Karpas-422 (cell line): ENCODE measurements at places on chromosomes 5 and 9.
A peak's percentile ranks its signal among the peaks of the same experiment; 100 is the strongest.

DNA sequence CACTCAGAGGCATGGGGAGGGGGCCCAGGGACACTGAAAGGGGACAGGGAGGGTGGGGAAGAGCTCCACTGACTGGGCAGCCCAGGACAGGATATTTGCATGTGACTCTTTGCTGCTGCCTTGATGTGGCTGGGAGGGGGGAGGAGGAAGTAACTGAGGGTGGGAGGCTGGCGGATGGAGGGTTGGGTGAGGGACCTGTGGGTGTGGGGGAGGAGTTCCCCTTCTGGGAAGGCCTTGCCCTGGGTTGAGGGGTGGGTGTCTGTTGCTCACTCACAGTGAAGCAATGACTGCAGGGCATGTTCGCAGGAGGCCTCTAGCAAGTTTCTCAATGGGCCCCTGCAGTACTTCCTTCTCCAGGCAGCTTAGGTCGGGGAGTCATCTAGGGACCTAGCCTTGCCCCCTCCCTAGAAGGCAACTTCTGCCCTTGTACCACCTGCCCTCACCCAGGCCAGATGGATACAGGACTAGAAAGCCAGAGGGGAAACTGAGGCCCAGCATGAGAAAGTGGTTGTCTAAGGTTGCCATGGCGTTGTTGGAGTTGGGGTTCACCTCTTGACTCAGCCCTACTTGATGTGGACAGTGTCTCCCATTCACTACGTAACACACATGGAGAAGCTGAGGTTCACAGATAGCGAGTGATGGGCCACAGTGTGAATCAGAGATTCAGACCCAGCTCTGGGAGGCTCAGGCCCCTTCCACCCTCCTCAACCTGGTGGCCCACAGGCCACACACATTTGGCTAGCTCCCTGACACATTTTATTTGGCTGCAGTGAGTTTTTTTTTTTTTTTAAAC, 3.0 kb downstream of the GRK6 start:
- peak; percentile 79 for DNase-seq

DNA sequence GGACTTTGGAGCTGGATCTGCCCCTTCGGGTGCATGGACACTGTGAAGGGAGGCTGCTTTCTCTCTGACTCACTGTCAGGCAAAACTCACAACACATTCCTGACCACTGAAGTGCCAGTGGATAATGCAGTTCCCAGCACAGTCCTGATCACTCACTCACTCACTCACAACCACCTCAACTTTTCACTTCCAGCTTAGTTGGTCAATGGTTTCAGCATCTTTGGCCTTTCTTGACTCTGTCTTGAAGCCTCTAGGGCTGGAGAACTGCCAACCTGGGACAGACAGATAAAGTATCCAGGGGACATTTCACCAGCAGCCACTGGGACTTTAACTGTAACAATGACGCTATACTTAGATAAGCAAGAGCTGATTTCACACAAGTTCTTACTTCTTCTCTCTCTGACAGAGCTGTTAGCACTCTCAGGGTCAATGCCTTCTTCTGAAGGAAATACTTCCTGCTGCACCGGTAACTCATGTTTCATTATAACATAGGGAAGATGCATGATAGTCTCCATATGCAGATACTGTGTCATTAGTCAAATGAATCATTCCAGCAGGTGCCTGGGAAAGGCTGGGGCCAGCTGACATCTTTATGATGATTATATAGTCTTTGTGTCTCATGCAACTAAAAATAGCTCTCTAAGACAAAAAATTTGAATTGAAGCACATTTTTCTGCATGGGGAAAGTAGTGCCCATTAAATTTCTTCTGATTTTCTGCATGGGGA, 499.0 kb downstream of the SEMA5A start:
- no peak for DNase-seq

DNA sequence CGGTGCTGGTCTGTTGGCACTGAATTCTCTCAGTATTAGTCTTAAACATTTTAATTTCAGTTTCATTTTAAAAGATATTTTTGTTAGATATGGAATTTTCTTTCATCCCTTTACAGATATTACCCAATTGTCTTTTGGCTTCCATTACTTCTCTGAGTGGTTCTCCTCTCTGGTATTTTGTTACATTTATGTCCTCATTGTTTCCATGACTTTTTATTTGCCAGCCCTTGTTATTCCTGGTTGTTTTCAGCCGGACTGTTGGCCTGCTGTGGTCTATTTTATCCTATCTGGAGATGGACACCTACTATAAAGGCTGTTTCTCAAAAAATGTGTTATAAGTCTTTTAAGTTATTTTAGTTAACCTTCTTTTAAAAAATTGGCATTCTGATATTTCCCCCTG, 117.2 kb downstream of the ARHGEF28 start:
- no peak for DNase-seq

DNA sequence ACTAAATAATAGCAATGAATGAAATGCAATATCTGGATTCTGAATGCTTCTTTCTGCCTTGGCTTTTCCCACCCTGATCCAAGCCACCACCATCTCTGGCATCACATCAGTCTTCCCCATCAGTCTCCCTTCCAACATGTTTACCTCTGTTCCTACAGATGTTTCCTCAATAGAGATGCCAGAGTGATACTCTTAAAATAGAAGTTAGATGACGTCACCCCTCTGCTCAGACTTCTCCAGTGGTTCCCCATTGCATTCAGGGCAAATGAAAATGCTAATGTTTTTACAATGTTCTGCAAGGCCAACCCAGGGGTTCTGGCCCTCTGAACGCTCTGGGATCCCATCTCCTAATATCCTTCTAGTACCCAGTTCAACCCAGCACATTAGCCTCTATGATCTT, 305.8 kb downstream of the TRIM32 start:
- DNase-seq, result no peak

GRCh38 chr9:20512636-20513035, 109.7 kb downstream of the MLLT3 start:
- DNase-seq, result no peak

- DNase-seq, result peak; percentile 38
These were observed at the start of gene WWC1 for GRCh38 chr5:168291342-168291963. WWC1 (plus strand) TSS chr5:168291645; CDS start chr5:168292153, 508 bp downstream.

DNA sequence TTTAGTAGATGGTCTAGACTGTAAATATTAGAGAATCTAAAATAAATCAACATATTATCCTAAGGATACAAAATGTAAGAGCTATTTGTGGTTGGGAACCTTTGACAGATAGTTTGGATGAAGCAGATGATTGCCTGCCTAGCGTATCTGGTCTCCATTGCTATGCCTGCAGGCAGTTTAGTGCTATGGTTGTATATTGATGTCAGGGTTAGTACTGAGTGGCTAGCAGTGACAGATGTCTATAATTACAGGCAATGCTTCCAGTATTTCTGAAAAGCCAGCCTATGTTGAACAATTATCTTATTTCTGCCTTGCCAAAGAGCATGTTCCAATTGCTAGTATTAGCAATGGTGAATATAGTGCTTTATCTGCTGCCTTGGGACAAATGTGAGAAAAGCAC, 151.3 kb upstream of the TLX3 start:
- DNase-seq, result no peak

GRCh38 chr5:958701-959571, 49.7 kb upstream of the NKD2 start:
- no peak for DNase-seq

DNA sequence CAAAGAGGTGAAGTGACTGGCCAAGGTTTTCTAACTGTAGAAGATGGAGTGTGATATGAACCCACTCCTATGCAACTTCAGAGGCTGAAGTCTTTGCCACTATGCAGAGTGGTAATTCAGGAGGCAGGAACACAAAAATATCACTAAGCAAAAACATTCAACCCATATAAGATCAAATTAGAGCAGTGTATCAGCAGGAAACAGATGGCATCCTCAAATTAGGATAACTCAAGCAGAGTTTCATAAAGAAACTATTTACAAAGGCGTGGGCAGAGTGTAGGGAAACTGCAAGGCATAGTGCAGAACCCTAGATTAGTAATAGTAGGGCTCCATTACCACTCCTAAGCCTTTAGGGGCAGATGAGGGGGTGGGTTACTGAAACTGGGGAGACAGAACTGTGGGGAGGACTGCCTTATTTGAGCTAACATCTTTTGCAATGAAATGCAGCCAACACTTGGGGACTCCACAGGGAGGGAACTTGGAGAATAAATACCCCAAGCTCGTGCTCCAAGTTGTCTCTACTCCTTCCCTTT, 72.2 kb downstream of the PTTG1 start:
- no peak for DNase-seq

- no peak for DNase-seq
These were observed 373.6 kb upstream of the ZNF608 start for GRCh38 chr5:125120012-125120411.

DNA sequence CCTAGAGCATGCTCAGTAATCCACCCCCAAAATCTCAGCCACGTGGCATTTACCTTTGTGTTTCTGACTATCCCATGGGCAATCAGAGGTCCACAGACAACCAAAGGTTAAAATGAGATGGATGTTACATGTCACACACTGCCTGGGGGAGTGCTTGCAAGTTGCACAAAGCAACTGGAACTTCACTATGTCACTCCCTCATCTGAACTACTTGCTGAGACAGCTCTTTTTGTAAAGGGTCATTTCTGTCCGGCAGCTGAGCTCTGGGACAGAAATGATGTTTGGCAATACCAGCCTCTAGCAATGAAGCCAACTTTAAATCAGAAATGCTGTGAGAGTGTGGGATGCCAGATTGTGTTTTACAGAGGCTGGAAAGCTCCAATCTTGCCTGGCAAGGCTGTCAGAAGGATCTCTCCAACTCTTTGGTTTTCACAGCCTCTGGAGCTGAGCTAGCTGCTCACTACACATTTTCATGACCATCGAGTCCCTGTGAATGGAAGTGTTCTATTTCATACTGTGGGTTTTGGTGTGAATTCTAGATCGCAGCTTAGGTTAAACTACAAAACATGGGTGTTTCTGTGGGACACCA, 66.3 kb upstream of the TMEM215 start:
- no peak for DNase-seq

GRCh38 chr9:22111176-22111953, 102.3 kb upstream of the CDKN2B start:
- DNase-seq, result no peak

- no peak for DNase-seq
These were observed 11.5 kb downstream of the CCDC127 start for GRCh38 chr5:206406-206805.

DNA sequence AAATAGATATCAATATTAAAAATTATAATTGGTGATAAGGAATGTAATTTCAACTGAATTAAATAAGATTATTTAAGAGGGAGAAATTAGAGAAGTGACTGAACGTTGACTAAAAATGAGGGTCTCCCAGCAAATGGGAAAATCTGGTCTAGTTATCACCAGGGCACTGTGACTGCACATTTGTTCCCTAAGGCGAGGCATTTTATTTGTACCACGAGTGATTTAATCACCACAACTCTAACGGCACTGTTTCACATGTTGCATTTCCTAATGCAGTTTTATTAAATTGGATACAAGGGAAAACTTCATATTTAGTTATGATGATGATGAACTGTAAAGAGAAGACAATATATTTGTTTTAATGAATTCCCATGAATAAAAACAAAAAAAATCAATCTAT, 26.4 kb upstream of the FAM240B start:
- DNase-seq, result no peak

- DNase-seq, result no peak
These were observed 68.6 kb downstream of the VCAN start for GRCh38 chr5:83540105-83540504.

DNA sequence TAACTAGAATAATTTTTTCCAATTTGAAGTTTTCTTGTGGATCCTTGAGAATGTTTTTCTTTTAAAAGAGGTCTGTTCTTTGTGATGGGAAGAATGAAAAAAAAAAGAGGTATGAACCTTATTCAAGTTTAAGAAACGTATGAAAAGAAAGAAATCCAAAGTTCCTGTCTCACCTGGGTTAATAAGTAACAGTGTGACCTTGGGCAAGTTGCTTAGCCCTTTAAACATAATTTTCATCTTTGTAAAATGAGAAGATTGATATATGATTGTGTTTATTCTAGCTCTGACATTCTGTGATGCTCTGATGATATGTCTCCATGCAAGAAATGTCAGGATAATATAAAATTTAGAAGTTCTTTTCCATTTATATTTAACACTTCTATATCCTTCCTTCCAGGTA, 19.3 kb downstream of the SLC26A2 start:
- no peak for DNase-seq

GRCh38 chr5:170534177-170534576, 30.4 kb downstream of the KCNIP1 start:
- DNase-seq, result peak; percentile 58

DNA sequence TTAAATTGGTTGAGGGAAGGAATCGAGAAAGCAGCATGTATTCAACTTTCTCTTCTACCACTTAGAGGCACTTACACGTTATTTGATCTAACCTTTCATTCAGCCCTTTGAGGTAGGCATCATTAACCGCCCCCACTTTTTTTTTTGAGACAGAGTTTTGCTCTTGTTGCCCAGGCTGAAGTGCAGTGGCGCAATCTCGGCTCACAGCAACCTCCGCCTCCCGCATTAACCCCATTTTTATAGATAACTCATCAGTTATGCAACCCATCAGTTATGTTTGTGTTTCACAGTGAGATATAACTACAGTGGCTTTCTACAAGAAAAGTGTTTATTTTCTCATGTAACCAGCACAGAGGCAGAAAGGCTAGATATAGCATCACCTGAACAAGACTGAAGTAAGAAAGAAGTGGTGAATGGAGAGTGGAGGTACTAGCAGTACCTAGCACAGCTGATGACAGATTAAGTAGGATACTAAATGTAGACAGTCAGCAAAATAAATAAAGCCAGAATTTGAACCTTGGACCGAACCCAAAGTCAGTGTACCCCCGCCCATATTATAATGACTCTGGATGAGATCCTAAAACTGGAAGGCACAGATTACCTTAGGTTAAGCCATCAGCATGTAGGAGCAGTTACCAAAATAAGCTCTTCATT, 91.2 kb downstream of the PJA2 start:
- DNase-seq, result no peak

- peak; percentile 52 for DNase-seq
These were observed 238.1 kb downstream of the ROR2 start for GRCh38 chr9:91711755-91712601.

DNA sequence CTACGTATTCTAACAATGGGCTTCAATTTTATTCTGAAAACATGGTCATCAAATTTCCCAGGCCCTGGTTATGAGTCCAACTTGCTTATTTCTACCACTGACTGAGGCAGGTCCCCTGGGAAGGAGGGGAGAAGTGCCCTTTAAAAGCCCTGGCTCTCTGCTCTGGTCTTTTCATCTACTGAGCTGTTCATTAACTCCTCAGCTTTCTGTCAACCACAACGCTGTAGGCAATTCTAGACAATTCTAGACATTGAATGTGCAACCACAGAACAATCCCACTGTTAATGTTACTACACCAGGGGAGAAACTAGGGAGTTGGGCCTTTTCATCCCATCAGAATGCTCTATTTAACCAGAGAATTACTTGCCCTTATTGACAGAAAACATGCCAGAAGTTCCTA, 10.0 kb downstream of the MOCS2 start:
- peak; percentile 20 for DNase-seq

DNA sequence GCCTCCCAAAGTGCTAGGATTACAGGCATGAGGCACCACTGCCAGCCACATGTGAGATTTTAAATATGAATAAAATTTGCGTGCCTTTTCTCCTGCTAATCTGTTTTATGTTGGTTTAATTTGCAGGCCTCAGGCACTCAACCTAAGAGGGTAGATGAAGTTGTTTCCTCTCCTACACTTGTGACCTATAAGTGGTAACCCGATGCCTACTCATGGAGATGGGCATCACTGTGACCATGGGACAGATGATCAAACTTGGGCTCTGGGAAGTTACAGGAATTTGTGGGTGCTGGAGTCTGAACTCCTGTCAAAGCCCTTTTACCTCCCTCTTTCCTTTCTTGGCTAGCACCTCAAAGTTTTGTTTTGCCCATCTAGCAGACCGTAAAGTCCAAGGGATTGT, 1.1 kb downstream of the SLC28A3 start:
- DNase-seq, result no peak
